Esophagus squamous epithelium (tissue), 5 donors: ENCODE measurements at places on chromosomes 3 and 15.

DNA sequence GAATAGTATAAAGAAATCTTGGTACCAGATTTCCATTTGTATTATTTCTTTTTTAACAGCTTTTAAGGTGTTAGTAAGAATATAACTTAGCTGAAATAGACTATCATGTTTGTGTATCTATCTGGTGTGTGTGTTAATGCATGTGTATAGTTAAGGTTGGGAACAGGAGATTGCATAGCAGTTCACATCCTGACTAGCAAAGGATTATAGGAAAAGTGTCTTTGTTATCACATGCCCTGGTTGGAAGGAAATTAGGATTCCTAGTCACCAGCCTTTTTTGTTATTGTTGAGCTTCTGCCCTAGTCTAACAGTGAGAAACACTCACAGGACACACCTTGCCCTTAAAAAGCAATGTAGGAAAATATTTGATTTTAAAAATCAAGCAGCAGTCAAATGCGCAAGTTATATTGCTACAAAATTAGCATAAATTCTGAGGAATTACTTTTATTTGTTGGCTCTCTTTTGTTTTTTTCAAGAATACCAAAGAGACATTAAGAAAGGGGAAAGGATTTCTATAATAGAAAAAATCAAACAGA is 58.2 kb downstream of the SETD5 start:
- DNase-seq = no peak

DNA sequence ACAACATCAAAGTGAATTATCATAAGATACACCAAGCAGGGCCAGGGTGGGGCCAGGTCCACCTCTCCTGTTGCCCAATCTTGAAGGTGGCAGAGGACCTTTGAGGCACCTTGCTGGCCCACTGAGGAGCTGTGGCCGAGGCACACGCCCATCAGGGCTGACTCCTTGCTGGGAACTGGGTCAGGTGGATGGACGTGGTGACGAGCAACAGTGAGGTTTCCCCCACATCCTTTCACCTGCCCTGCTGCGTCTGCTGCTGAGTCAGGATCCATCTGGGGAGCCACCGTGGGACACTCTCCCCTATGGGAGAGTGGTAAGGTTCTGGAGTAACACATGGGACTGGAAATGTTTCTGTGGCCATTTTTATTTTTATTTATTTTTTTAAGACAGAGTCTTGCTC is 17.3 kb upstream of the FURIN start:
- DNase-seq = no peak

DNA sequence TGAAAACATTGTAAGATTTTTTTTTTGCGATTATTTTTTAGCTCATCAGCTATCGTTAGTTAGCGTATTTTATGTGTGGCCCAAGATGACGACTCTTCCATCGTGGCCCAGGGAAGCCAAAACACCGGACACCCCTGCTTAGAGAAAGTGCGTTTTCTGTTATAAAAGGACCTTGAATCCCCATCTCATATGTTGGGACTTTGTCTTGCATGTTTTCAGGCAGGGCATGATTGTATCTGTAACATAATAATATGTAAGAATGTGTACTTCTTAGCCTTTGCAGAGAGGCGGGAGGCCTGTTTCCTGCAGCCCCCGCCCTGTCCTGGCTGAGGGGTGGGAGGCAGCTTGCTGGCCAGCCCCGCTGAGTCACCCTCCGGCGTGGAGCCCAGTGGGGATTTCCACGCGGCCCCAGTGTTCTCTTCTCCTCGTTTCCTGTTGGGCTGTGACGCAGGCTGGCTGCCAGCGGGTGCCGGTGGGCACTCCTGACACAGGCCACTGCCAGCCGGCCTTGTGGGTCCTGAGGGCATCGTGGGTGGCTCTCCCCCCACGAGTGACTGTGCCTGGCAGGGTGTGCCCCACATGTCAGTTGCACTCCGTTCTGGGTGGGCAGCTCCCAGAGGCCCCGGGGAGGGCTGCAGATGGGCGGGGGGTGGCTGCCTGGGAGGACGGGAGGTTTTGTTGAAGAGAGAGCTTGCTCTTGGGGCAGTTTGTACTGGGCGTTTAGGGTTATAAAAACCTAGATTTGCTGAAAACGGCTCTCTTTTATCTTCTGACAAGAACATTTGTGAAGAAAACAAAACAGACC is 55.6 kb downstream of the SMAD3 start:
- peak; percentile 44 for DNase-seq

DNA sequence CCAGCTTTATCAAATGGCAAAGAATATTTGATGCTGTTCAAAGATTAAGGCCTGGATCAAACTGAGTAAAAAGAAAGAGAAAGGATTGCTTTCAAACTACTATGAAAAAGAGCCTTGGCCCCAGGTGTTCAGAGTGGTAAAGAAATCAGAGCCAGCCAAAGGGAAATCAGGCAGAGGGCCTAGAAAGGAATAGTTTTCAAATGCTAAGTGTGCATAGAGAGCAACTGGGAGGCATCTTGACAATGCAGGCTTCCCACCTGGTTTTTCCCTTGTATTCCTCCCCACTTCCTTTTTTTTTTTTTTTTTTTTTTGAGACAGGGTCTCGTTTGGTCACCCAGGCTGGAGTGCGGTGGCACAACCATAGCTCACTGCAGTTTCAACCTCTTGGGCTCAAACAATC is 340.2 kb upstream of the ADAMTS9 start:
- no peak for DNase-seq

DNA sequence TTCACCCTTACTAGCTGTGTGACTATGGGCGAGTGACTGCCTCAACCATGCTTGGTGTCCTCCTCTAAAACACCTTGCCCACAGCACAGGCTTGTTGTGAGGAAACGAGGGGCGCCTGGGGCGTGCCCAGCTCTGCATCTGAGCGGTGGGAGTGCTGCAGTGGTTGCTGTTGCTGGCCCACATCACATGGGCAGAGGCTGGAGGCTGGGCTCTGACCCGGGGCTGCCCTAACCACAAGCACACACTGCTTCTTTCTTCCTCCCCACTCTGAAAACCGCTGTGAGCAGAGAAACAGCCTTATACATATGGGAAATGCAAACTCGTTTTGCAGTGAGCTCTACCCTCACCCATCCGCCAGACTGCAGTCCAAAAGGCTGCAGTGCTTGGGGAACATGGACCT is 74.8 kb upstream of the RPL32 start:
- DNase-seq = no peak

DNA sequence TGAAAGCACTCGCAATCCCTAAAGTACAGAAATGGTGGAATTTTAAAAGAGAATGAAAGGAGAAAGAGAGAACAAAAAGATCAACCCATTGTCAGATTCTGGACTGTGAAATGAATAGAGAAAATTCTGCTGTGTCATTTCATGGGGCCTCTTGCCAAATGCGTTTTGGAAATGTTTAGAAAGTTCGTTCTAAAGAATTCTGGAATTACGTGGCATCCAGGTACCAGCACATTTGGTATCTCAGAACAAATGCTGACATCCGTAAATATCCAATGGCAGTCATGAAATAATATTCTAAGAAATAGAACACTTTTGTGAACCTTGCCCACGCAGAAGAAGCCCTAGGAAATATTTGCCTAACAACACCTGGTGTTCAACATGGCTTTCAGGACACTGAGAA is 219.2 kb downstream of the P3H2 start:
- no peak for DNase-seq

- DNase-seq = no peak
Measured at GRCh38 chr3:13024765-13025065, 48.5 kb downstream of the IQSEC1 start.

DNA sequence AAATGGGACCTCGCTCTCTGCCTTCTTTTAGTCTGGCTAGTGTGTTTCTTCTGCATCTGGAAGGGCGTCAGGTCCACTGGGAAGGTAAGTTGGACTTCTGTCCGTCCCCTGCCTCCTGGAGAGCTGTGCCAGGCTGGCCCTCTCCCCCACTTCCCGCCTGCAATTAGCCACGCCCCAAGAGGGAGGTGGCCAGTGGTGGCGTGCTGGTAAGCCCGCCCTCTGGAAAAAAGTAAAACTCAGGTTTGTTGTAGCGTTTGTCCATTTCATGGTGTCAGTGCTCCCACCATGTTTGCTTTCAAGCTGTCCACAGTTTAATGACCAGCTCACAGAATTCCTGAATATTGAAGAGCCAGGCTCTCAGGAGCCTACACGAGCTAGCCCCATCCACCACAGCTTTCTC is 55.6 kb downstream of the SLC6A6 start:
- DNase-seq = no peak

DNA sequence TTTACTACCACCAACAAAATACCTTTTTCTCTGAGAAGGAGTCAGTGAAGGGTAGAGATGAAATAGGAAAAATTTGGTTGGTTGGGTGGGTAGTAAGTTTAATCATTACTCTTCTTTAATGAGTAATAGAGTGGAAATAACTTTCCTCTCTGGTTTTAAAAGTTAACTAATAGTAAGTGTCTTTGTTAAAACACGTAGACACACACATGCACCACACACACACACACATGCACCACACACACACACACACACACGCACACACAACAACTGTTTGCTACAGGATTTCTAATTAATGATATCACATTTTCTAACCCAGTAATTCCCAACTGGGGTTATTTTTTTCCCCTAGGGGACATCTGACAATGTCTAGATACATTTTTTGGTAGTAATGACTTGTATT is 84.1 kb downstream of the CHL1 start:
- DNase-seq = no peak

GRCh38 chr15:75030023-75030413 is 6.6 kb downstream of the PPCDC start:
- no peak for DNase-seq

DNA sequence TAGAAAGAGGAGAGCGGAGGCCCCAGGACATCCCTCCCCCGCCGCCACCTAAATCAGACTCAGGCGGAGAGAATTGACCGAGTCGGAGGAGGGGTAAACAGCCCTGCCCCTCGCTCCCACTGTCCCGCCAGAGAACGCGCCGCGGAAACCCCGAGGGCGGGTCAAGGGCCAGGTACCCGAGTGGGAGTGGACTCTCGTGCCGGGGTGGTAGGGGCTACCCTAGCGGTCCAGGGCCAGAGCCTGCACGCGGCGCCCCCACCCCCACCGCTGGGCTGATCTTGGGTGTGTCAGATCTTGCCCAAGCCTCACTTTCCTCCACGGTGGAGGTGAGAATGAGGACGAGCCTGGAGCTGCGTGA is 19.0 kb downstream of the SPATA12 start:
- DNase-seq = no peak

- no peak for DNase-seq
Measured at GRCh38 chr3:182795389-182795782, 2.1 kb downstream of the ATP11B start.

- DNase-seq = no peak
Measured at GRCh38 chr3:171057072-171057471, 30.6 kb upstream of the SLC2A2 start.

DNA sequence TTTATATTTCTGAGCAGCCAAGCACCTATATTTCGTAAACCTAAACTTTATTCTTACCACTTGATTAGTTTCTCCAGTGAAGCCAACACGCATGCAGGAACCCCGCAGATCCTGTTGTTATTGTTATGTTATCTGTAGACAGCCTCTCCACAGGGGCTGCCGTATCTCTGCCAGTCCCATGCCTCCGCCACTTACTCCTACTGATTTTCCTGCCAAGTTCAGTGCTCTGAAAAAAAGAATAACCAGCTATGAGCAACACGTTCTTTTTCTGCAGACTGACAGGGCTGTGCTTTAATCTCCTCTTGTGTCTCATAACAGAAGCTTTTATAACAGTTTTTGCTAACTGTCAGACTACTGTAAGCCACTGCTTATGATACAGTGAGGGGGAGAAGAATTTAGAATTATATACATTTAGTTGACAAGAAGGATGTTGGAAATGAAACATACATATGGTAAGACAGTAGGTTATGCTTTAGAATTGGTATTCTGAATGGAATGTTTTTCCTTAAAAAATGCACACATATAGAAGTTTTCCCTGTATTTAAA is 347.4 kb downstream of the SI start:
- DNase-seq = no peak

DNA sequence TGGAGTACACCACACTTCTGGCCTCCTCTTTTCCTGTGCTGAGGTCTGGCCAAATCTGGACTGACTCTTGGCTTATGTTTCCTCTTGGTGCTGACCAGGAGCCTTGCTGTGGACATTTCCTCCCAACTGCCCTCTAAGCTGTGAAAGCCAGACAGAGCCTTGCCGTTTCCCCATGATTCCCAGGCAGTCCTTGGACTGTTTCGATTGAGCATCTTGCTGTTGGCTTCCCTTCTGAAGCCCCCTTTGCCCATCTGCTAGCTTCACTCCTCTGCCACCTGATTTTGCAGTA is 110.5 kb downstream of the EPHB1 start:
- no peak for DNase-seq

DNA sequence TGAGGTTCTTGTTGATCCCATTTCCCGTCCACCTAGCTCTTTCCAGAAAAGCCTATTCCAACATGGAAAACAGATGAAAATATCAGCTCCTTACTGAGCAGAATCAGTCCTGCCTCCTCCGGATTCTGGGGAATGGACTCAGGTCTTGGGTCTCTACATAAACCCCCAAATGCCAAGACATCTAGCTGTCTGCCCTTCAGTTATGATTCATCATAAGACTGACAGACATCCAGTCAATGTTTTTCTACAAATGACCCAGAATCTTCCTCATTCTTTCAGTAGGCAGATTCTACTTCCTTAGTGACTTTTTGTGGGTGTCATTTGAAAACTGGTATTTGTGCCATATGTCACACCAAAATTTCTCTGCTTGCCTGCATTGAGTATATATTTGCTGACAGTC is 103.0 kb upstream of the TGFBR2 start:
- DNase-seq = no peak

DNA sequence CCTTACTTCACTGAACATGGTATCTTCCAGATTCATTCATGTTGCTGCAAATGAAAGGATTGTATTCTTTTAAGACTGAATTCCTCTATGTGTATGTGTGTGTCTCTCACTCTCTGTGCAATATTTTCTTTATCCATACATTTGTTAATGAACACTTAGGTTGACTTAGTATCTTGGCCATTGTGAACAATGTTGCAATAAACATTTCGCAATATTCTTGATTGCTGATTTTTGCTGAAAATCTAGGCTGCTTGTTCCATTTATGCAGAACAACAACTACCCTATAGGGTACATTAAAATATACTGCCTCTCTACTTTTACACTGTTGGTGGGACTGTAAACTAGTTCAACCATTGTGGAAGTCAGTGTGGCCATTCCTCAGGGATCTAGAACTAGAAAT is 732.4 kb downstream of the CADM2 start:
- no peak for DNase-seq

GRCh38 chr3:10627884-10628572 is 122.6 kb upstream of the ATP2B2 start:
- DNase-seq = no peak

GRCh38 chr3:66110840-66111239 is 72.1 kb upstream of the MAGI1 start:
- no peak for DNase-seq

GRCh38 chr3:194830401-194830800 is 144.7 kb downstream of the FAM43A start:
- DNase-seq = no peak

DNA sequence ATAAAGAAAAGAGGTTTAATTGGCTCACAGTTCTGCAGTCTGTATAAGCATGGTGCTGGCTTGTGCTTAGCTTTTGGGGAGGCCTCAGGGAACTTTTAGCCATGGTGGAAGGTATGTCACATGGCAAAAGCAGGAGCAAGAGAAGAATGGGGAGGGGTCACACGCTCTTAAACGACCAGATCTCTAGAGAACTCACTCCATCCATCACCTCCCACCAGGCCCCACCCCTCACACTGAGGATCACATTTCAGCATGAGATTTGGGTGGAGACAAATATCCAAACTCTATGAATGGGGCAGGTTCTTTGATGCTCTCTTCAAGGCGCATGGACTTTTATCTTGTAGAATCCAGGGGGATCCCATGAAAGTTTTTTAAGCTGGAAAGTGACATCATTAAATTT is 75.7 kb downstream of the ITPR1 start:
- DNase-seq = no peak

- no peak for DNase-seq
Measured at GRCh38 chr15:81170511-81170910, 26.2 kb upstream of the IL16 start.

- no peak for DNase-seq
Measured at GRCh38 chr15:47717036-47717612, at the start of gene SEMA6D. Gene SEMA6D (plus strand): TSS chr15:47717505. CDS start chr15:47759799, 42,294 bp downstream.
